ENCODE measurements at places on chromosomes 2 and 18.

GRCh38 chr2:101970901-101971300 lies 20.9 kb upstream of the IL1R2 start:
- no peak for DNase-seq

- no peak for DNase-seq
These were observed 161.3 kb upstream of the SMAD7 start for GRCh38 chr18:49112031-49112430.

GRCh38 chr2:191835539-191836350 lies 11.1 kb downstream of the CAVIN2 start:
- no peak for DNase-seq

DNA sequence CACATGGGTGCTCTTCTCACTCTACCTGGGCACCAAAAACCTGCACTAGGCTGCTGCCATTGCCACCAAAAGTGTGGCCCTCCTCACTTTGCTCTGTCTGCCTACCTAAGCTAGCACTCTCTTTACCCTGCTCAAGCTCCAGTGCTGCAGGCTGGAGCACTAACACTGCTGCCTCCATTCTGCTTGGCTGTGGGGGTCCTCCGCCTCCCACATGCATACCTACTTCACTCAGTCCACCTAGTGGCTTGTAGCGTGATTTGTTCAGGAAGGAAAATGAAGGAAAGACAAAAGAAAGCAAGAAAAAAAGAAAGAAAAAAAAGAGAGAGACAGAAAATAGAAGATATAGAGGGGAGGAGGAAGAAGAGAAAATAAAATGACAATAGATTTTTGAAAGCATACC lies 1339.4 kb upstream of the CHAC2 start:
- no peak for DNase-seq

DNA sequence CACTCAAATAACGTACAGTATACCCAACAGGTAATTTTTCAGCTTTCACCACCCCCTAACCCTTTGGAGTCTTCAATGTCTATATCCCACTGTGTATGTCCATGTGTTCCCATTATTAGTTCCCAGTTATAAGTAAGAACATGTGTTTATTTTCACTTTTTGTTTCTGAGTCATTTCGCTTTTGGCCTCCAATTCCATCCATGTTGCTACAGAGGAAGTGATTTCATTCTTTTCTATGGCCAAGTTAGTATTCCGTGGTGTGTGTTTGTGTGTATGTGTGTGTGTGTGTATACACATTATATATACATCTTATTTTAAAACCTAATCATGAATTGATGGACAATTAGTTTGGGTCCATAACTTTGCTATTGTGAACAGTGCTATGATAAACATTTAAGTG lies 464.4 kb downstream of the CMPK2 start:
- DNase-seq = no peak

DNA sequence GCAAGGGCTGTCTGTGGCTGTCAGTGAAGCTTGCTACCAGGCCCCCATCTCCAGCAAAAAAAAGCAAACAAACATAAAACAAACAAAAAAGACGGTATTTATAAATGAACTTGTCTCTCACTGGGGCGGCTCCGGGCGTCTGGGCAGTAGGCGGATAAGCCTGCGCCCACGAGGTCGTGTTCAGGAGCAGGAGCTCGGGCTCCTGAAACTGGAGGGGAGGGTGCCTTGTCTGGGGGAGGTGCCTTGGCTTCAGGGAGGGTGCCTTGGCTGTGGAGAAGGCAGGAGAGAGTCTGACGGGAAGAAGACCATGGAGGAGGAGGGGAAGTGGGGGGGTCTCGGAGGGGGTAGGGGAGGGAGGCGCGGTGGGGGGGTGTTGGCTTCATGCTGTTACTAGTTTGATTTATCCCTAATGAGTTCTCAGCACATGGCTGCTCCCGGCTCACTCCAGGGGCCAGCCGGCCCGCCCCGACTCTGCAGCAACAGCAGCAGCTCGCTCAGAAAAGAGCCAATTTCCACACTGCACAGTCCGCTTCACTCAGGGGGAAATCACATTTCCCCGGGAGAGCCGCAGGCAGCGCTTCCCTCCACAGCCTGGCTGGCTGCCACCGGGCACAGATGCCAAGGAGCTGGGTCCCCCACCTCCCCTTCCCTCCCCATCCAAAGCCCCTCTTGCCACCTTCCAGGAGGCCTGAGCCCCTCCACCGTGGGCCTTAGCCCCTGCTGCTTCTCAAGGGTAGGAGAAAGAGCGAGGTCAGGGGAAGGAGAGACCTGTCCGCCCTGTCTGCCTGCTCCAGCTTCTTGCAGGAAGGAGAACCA lies 38.7 kb downstream of the PSD4 start:
- no peak for DNase-seq

All from vagina (tissue), 2 donors.